ENCODE measurements at places on chromosomes 5 and 9.

GRCh38 chr5:112682621-112683061 is 55.0 kb upstream of the APC start:
- no peak for DNase-seq

GRCh38 chr5:118378959-118379358 is 609.4 kb downstream of the DTWD2 start:
- DNase-seq, result no peak

DNA sequence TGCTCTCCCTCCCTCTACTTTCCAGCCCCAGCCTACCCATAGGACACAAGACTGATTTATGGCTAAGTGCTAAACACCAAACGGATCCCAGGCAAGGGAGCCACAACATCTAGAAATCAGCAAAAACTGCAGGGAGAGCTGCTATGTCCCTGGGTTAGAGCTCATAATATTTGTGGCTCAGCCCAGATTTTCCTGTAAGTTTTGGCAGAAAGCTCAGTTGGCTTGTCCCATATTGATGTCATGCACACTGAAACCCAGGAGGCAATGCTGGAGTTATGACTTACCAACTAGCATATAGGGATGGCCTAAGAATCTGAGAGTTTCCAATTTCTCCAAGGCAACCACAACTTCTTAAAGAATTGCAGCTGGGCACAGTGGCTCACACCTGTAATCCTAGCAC is 44.7 kb upstream of the MYOT start:
- DNase-seq, result no peak

- DNase-seq, result no peak
These were observed 290.8 kb downstream of the DNAH5 start for GRCh38 chr5:13653709-13654108.

GRCh38 chr9:37947977-37948376 is 44.0 kb upstream of the SLC25A51 start:
- peak; percentile 64 for DNase-seq

- DNase-seq, result no peak
These were observed 134.9 kb downstream of the EFNA5 start for GRCh38 chr5:107535849-107536248.

DNA sequence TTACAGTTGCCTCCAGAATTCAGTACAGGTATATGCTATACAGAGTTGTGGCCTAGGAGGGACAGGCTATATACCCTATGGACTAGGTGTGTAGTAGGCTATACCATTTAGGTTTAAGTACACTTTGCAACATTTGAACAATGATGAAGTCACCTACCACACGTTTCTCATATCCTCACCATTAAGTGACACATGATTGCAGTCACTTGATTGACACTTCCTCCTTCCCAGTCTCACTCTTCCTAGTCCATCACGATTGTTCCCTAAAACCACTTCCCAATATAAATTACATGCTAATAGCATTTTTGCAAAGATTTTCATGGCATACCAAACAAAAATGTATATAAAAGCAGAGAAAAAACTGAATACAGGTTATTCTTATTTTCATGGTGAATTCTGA is 312.2 kb downstream of the EPB41L4A start:
- no peak for DNase-seq

DNA sequence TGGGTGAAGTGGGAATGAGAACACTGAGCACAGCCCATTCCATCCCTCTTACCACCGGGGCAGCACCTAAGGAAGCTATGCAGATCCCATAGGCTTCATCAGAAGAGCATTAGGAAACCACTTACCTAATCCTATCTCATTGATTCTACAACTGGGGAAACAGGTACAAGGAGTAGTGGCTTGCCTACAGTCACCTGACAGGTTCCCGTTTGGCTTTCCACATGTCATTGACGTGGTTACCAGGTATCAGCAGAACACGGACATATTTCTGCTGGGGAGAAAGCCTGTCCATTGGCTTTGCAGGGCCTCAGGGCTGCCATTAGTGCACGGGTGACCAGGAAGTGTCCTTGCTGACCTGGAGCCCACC is 11.3 kb downstream of the AFAP1L1 start:
- no peak for DNase-seq

DNA sequence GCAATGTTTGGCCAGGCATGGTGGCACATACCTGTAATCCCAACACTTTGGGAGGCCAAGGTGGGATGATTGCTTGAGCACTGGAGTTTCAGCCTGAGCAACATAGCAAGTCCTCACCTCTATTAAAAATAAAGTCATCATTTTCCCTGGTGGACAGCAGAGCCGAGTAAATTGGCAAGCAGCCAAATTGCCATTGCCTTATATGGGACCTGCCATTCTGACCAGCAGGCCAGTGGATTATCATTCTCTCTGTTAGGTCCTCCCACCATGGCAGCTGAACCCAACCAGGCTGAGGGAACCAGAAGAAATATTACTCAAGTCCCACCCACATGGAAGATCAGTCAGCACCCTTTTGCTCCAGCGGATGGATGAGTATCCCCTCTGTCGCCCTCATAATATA is 1829.9 kb downstream of the EFNA5 start:
- no peak for DNase-seq

DNA sequence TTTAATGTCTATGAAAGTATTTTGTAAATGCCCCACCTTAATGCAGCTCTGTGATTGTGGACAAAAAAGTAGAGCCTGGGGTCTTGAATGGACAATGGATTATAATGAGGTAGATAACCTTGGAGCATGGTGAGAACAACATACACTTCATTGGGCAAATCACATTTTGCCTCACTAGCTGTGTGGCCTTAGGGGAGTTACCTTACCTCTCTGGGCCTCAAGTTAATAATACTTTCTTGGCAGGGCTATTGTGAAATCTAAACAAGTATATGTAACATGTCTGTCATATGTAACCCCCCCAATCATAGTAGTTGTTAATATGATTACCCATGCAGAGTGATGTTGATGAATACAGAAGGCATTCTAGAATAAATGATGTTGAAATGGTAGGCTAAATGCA is 213.6 kb upstream of the ANKRD55 start:
- no peak for DNase-seq

- no peak for DNase-seq
These were observed 124.3 kb downstream of the COL23A1 start for GRCh38 chr5:178465861-178466288.

GRCh38 chr5:107739661-107740060 is 68.9 kb upstream of the EFNA5 start:
- no peak for DNase-seq

GRCh38 chr9:137405677-137406081 is 17.3 kb downstream of the EXD3 start:
- no peak for DNase-seq

DNA sequence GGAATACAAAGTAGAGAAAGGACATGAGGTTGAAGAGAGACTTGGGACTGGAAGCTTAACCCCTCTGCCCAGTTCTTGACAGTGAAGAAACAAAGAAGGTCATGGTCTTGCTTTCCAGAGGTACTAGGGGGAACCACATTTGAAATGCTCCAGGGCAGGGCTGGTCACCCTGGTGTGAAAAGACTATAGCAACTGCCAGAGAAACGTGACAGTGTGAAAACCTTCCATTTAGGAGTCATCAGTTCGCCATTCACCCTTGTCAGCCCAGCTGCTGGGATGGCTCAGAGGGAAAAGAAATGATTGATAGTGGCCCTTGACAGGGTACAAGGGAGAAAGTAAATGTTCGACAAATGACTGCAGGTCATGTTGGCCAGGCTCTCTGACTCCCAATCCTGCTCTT is 56.7 kb downstream of the MAT2B start:
- DNase-seq, result no peak

DNA sequence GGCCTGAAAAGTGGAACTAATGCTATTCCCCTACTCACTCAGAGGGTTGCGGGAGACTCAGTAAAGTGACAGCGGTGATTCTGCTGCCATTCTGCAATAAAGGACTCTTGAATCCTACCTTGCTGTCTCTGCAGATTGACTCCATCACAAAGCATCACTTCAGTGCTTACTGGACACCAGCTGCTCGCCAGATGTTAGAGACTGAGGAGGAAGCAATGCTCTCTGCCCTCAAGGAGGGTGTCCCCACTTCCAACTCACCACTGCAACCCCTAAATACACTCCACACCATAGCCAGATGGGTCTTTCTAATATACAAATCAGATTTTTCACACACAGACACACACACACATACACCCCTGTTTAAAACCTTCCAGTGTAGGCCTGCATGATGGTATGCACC is 21.4 kb downstream of the TTLL11 start:
- no peak for DNase-seq

- DNase-seq, result no peak
These were observed 356.5 kb upstream of the TUSC1 start for GRCh38 chr9:26034786-26035185.

DNA sequence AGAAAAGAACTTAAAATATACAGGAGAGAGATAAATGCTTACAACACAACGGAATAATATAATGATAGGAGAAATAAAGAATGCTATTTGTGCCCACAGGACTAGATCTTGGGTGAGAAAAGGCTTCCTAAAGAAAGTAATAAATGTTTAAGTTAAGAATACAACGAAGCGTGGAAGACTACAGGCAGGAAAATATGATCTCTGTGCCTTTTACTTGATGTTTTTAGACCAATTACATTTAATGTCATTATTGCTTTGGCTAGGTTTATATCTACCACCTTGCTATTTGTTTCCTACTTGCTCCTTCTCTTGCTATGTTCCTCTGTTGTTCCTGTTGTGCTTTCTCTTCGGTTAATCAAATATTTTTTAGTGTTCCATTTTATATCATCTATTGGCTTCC is 80.2 kb upstream of the GOLGA1 start:
- DNase-seq, result no peak

GRCh38 chr9:98790842-98791607 is 5.3 kb downstream of the ANKS6 start:
- DNase-seq, result peak; percentile 68

- DNase-seq, result no peak
These were observed 61.5 kb downstream of the MEIKIN start for GRCh38 chr5:131883984-131884383.

- DNase-seq, result no peak
These were observed 83.9 kb upstream of the GRAMD2B start for GRCh38 chr5:126339215-126339805.

DNA sequence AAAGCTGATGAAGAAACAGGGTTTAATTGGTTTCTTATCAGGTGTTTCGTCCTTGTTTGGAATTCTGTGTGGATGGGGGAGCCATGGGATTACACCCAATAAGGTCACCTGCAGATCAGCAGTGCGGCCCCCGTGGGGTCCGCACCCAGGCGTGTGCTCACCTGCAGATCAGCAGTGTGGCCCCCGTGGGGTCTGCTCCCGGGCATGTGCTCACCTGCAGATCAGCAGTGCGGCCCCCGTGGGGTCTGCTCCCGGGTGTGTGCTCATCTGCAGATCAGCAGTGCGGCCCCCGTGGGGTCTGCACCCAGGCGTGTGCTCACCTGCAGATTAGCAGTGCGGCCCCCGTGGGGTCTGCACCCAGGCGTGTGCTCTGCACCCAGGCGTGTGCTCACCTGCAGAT is 41.7 kb upstream of the CEP72 start:
- no peak for DNase-seq

GRCh38 chr5:35804201-35804653 is 52.5 kb upstream of the IL7R start:
- DNase-seq, result no peak

- DNase-seq, result no peak
These were observed 2326.0 kb upstream of the ACO1 start for GRCh38 chr9:30058463-30058862.

DNA sequence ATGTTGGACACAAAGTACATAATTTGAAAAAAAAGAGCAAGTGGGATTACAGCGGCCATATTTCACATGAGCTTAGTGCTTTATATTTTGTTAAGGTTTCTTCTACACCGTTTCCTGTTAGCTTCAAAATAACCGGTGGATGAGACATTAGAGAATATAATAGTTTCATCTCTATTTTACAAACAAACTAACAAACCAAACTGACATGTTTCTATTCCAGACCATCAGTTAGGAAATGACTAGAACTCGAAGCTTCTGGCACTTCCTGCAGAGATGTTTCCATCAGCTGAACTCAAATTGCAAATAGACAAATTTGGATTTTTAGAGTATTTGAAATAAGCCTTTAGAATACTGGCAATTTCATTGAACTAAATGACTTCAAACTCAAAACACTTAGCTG is 86.5 kb downstream of the MTRR start:
- no peak for DNase-seq

DNA sequence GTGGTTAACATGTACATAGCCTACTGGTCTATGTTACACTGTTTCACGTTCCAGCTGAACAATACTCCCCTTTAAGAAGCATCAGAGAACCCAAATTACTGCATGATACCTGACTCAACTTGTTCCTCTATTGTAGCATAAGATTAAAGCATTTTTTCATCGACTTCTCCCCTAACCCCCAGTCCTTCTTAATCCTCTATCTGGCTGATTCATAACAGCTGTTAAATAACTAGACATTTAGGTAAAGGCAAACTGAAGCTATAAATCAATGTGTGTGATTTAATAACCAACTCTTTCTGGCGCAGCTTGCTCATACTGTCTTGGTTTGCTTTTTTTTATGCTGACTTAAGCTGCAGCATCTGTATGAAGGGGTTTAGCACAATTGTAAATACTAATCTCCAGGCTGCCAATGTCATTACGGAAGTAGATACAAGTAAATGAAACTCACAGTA is 94.2 kb upstream of the MTAP start:
- no peak for DNase-seq

DNA sequence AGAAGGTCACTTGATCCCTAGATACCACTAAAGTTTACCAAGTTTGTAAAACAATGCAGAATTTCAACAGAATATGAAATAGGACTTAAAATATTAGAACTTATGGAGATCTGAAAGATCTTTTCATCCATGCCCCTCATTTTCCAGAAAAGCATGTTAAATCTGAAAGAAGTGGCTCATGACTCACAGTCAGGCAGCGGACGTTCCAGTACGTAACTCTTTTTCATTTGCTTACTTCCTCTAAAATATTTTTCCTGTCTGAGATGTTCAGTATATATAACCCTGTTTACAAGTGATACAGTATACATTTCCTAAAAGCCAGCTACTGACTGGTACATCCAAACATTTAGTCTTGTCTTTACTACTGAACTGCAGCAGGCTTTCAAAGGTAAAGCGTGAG is 22.3 kb downstream of the FBXW2 start:
- no peak for DNase-seq

- DNase-seq, result peak; percentile 65
These were observed 1.2 kb upstream of the SQSTM1 start for GRCh38 chr5:179819296-179820126.

GRCh38 chr9:129598089-129598596 is 22.8 kb downstream of the C9orf50 start:
- no peak for DNase-seq

- no peak for DNase-seq
These were observed 181.0 kb upstream of the PITX1 start for GRCh38 chr5:135214897-135215616.

GRCh38 chr5:178322736-178323540 is 90.3 kb upstream of the PHYKPL start:
- no peak for DNase-seq

- DNase-seq, result no peak
These were observed 120.8 kb upstream of the TNPO1 start for GRCh38 chr5:72695659-72696058.
